ENCODE measurements at places on chromosomes 2 and 18.

DNA sequence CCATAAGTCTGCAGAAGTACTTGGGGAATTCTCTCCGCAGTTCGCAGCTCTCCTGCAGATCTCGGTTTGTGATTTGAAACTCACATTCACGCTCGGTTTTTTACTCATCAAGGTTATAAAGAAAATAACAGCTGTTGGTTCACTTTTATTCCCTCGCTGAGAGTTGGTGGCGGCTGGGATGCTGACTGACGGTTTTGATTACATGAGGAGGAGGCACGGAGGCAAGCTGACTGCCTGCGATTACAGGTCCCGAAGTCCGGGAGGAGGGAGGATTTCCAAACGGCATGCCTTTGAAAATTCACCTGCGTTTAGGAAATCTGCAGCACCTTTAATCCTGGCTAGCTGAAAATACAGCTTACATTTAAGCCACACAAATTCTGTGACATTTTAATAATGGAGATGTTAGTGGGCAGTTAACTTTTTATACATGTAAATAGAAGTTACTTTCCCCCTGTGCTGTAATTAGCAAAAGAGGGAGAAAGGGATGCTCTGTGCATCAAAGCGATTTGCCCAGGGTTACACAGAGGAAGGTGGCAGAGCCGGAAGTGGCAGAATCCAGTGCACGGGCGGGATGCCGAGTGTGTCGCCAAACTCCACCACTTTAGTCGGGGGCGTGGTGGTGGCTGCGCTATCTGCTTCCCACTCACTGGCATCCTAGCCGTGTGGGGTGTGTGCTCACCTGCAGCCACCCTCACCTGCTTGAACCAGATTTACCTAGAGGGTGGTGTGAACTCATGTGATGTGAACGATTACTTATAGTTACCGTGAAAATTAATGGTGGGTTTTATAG is 14.7 kb downstream of the AGAP1 start:
- no peak for DNase-seq

GRCh38 chr2:104852090-104852666 is 1.7 kb upstream of the POU3F3 start:
- DNase-seq = peak; percentile 45

GRCh38 chr18:72819050-72819449 is 48.7 kb downstream of the NETO1 start:
- DNase-seq = no peak

GRCh38 chr2:135744760-135745314 is 3.2 kb downstream of the UBXN4 start:
- DNase-seq = peak; percentile 7

DNA sequence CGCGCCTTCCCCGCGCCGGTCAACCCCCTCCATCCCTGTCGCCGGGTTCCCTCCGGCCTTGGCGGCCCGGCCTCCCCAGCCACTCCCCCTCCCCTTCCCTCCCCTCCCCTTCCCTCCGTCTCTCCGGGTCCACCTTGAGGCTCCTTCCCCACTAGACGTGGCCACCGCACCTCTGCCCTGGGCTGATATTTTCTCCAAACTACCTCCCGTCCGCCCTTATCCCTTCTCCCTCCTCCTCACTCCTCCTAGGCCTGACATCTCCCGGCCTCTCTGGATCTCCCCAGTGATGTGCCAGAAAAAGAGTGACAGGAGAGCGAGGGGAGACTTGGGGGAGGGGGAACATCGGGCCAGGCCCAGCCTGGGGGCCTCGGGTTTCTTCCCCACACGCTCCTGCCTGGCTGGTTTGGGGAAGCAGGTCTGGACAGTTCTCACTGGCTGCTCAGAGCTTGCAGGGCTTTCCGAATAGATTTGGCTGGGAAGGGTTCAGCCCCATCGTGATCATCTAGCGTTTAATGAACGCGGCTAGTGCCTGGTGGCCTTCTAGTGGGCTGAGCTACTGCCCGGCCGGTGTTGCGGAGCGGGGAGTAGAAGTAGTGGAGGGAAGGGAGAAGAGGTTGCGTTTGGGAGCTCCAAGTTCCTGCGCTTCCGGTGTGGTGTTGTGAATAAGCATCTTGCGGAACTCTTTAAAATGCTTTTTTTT is 641 bp downstream of the MAPRE3 start:
- DNase-seq = no peak

GRCh38 chr2:23092831-23093230 is 292.1 kb upstream of the KLHL29 start:
- no peak for DNase-seq

DNA sequence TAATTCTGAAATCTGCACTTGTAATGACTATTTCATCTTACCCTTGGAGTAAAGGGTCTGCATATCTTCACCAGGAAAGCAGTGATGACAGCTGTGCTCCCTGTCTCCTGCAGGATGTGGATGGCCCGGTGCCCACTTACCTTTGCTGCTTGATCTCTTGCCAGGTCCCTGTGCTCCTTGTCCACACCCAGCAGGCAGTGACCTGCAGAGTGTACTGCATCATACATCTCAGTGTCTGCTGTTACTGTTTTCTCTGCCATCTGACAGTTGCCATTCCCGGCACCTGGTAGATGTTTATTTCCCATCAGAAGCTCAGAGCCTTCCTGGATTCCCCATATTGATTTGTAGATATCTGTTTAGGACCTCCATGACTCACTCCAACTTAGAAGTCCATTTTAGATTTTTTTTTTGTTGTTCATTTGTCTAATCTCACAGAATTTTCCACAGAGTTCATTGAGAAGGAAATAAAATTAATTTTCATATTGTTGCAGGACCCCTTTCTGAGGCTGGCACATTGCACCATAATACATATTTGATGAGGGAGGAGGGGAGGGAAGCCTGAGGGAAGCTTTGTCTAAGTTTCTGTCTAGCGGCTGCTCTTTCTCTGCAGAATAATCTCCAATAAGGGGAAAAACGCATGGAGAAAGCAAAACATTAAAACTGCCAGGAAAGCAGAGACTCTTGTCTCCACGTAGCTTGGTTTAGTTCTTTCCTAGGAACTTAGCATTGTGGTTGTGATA is 697.5 kb upstream of the RAB6C start:
- no peak for DNase-seq

DNA sequence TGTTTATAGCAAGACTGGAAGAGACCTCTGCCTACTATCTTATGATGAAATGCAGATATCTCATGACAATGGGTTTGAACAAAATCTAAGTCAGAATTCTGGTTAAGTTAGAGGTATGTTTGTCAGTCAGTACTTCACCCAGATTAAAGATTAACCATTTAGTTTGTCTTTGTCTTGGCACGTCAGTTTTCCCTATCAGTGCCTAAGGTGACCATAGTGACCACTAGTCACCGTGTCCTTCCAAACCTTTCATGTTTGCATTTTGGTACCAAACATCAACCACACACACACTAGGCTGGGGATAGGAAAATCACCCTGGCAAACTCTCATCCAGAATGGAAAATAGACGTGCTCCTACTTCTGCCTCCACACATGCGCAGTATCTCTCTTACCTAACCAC is 248.9 kb downstream of the PIEZO2 start:
- no peak for DNase-seq

DNA sequence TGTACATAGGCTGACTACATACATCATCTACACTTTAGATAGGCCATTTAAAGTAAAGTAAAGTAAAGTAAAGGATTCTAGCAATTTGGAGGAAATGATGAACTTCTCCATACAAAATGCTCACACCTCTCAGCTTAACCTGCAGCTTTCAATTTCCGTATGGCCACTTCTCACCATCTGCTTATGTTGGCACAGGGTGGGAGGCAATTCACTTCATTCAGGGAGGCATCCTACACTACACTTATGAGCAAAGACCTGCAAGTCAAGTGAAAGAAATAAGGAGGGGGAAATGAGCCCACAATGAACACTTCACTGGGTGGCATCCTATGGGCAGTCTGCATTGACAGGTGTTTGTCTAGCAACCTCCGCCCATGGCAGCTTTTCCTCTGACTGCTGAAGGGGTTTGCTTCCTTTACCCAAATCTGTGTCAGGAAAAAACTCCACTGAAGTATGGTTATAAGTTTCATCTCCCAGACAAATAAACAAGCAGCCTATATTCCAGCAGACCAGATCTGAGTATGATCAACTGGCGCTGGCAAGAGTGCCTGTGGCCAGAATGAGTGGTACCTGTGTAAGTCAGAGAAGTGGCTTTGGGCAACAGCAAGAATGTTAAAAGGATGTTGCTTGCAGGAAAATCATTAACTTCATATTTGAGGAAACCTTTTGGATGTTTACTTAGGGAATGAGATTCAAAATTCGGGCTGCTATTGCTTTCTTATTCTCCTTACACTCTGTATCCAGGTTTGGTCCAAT is 449.1 kb downstream of the TGIF1 start:
- DNase-seq = no peak

DNA sequence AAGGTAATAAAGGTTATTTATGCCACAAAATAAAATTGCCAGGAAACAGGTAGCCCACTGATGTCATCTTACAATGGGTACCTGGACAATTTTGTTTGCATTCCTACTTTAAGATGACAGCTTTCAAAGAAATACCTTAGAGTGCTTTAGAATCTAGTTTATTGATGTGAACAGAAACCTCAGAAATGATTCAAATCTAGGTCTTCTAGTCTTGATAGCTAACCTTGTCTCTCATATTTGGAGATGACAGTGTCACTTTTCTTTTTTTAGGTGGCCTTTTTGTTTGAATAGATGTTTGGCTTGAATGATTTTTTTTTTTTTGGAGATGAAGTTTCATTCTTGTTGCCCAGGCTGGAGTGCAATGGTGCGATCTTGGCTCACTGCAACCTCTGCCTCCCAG is 69.1 kb downstream of the PIK3C3 start:
- no peak for DNase-seq

DNA sequence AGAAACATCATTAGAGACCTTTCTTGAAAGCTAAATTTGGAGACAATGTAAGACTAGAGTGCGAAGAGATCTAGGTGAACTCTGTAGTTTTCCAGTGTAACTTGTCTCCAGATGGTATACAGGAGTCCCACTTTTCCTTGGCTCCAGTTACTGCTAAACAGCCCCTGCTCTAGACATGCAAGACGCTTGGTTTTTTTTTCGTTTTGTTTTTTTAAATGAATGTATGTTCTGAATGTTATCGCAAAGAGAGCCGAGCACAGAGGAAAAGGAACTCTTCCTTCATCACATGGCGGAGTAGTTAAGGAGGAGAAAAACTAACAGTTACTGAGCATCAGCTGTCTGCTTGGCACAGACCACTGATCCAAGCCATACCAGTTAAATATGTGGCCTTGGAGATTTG is 2.4 kb downstream of the RALB start:
- no peak for DNase-seq

- DNase-seq = no peak
These were observed 57.0 kb downstream of the CUL3 start for GRCh38 chr2:224528171-224528570.

DNA sequence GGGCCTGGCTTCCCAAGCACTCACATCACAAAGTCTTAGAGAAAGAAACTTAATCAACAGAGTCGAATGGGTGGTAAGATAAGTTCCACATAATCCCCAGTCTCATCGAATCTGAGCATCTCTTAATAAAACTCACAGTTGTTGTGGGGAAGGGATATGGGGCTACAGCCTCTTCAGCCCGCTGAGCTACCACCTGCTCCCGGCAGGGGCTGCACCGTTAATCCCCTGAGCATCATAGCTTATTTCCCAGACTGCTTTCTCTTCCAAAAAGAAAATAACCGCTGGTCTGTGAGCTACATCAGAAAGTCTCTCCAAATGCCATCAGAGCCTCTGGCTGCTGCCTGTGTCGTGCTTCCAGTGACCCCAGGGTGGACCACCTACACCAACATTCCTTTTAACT is 139.4 kb upstream of the CELF4 start:
- DNase-seq = no peak

DNA sequence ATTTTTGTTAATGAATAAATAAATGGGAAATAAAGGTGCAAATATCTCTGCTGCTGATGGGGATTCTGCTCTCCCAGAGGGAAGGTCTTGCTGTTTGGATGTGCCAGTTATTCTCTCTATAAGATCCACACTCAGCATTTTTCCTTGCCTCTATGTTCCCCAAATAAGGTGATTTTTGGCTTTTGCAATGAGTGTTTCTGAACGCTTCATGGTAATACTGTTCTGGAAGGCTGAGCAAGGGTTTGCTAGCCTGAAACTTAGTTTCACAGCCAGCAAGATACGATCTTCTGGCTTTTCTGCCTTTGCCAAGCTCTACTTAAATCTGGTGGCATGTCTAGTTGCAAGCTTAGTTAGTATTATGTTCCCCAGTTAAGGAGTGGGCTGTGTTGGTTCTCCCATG is 114.6 kb downstream of the LPIN1 start:
- DNase-seq = no peak

GRCh38 chr2:240269886-240270285 is 129.4 kb upstream of the OTOS start:
- no peak for DNase-seq

- peak; percentile 85 for DNase-seq
These were observed at the start of gene SMAD2 for GRCh38 chr18:47930199-47930930. Gene SMAD2 (minus strand): TSS chr18:47930659. CDS start chr18:47896756, 33,903 bp downstream.

DNA sequence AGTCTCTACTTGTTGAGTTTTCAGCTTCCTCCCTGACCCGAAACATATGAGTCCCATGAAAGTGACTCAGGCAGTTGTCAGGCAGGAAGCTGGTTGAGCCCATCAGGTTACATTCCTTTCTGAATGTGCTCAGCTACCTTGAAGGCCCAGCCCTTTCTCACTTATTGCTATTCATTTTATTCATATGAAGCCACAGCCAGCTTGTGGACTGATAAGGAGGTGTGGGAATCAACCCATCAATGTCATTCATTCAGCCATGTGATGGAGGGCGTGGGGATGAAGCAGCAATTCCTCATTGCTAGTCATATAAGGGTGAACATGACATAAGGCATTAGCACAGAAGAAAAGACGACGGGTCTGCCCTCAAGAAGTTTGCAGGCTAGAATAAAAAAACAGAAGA is 5.3 kb upstream of the VPS4B start:
- no peak for DNase-seq

DNA sequence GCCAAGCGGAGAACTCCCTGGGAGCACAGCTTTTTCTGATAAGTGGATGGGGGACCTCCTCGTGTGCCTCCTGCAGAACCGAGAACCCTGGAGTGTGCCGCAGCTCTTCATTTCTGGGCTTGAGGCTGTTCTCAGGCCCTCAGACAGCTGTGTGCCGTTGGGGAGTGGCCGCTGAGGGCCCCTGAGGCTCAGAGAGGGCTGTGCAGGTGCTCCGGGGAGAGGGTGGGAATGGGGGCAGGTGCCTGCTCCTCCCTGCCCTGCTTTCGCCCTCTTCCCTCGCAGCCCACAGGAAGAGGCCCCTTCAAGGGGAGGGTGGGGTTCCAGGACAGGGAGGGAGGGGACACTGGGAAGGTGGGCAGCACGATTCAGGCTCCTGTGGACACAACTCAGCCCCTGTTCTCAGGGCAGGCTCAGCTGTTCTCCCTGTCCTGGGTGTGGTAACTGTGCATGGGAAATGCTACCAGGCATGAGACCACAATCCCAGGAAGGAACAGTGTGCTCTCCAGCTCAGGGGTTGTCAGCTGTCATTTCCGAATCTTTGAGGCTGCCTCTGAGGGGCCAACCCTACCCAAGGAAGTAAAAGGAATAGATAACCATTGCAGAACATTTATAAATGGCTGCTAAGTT is 11.3 kb downstream of the LCT start:
- DNase-seq = peak; percentile 8

DNA sequence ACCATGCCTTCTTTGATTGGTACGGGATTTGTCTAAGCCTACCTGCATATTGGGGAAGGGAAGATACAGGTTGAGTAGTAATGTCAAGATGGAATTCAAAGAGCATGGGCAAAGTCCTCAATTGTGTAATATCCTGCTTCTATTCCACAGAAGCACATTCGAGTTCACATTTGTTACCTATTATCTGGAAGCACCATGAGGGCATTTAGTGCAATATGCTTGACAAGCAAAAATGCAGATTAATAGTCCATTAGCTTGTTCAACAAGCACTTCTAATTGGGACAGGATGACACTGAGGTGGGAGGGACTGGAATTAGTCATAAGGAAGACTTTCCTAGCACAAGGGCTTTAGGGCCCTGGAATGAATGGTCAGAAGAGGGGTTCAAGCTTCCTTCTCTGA is 40.5 kb downstream of the MYO5B start:
- DNase-seq = no peak
